H54 (cell line): ENCODE measurements at places on chromosomes 2 and 18.

DNA sequence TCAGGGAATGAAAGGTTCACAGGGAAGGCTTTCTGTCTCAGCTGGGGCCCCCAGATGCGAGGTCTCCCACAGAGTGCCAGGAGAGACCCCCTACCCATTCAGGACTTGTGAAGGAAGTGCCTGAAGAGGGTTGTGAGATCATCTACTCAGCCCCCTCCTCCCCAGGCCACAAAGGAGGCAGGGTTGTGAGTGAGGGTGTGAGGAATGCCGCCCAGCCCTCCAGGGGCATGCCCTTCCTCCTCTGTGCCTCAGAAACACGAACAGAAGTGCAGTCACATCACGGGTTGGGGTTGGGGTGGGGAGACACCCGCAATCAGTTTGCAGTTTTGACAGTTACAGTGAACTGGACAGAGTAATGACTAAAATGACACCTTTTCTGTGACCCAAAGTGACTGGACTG, 5.0 kb downstream of the MAL start:
- DNase-seq, result no peak

- DNase-seq, result no peak
Observed at GRCh38 chr2:229910832-229911412, 10.9 kb downstream of the TRIP12 start.

DNA sequence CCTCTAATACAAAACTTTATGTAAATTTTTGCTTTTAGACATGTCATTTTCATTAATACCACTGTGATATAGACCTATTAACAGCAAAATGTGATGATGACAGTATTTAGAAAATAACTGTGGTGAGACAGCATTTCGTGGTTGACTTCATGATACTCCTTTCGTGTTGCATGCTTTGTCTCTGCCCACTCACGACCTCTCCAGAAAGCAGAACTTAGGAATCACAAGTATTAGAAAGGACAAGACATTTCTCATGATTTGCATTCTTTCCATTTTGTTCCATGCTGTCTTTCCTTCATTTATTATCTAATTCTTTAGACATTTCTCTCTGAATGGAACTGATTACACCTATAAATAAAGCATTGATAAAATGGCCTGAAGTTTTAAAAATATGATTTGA, 85.2 kb upstream of the POU3F3 start:
- no peak for DNase-seq

DNA sequence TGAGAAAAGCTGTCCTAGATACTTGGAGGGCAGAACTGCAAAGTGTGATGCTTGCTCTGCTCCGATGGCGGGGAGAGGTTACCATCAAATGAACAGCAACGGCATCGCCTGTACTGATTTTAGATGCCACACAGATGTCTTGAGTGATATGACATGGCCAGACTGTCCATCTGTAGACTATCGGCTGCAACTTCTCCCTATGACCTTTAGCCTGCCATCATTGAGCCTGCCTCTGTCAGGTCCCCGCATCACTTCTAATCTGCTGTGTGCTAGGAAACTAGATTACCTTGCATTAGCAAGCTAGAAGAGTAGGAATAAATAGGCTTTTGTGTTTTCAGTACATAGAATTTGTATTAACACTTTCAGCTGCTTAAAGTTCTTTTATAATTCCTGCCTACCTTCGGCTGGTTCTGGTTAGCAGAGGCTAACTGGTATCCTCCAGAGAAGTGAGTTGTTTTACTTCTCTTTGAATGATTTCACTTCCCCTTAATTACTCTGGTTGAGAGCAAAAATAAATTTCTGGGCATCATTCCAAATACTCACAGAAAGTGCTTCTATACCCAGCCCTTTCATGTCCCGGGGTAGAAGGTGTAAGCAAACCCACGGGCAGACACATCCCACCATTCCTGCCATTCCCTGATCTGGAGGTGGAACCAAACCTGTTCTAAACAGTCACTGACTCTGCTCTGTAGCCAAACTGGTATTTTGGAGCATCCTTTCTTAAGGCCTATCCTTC, 24.0 kb downstream of the GAREM2 start:
- no peak for DNase-seq

DNA sequence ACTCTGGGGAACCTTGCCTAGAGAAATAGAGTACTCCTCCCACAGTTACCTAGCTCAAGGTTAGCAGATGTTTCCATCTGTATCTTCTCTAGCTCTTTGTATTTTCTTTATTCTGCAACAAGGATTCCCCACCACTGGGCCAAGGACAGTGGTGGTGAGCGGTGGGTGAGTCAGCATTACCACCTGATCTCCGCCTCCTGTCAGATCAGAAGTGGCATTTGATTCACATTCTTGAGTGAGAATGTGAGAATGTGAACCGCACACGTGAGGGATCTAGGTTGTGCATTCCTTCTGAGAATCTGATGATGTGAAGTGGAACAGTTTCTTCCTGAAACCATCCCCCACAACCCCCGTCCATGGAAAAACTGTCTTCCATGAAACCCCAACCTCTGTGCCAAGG, 9.0 kb downstream of the EPB41L3 start:
- DNase-seq, result no peak

DNA sequence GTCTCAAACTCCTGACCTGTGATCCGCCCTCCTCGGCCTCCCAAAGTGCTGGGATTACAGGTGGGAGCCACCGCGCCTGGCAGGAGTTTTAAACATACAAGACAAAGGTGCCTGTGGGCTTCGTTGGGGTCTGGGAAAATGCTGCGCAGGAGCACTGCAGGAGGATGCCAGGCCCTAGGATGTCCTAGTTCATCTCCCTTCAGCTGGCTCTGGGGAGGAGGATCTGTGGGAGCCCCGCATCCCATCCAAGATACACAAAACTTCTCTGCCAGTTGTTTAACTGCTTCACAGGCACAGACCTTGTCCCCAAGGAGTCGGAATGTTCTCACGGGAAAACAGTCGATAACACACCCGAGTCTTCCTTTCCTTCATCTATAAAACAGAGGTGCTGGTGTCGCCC, 89.1 kb downstream of the POLR1A start:
- no peak for DNase-seq

DNA sequence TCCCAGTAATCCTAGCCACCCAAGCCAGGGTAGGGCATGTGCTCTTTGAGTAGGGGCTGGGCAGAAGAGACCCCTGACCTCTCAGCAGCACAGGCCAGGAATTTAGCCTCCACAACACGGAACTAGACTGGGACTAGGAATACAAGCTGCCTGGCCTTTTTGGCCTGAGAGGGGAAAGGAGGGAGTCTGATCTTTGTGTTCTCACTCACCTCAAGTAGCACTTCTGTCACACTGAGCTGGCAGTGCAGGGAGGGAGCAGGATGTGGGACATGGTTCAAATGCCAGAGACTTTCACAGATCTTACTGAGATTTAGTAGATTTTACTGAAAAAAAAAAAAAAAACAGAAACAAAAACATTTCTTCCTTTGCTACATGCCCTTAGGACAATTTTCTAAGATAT, 395.2 kb downstream of the CMPK2 start:
- no peak for DNase-seq

DNA sequence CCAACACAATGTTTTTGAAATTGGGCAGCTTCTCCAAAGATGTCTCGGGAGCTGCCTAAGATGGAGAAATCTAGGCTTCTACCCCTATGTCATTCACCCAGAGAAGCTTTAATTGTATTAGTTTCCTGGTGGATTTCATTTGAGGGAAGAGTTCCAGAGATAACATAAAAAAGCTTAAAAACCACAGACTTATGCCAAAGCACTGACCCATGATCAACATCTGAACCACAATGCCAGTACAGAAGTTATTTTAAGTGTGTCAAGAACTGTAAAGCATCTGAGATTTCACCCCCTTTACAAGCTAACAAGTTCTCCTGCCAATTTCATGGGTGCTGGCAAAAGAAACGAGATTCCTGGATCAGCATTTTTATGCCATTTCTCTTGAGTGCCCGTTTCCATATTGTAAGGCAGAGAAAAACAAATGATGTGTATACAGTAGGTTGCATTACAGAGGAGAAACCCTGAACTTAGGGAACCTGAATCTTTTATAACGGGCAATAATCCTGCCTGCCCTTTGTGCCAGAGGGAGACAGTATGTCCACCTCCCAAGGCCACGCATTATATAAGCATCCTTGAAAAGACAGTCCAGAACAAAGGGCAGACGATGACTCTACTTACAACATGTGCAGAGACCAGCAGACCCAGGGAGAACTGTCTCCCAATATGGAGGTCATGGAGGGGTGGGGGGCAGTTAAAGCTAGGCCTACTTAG, 44.1 kb downstream of the MREG start:
- no peak for DNase-seq

DNA sequence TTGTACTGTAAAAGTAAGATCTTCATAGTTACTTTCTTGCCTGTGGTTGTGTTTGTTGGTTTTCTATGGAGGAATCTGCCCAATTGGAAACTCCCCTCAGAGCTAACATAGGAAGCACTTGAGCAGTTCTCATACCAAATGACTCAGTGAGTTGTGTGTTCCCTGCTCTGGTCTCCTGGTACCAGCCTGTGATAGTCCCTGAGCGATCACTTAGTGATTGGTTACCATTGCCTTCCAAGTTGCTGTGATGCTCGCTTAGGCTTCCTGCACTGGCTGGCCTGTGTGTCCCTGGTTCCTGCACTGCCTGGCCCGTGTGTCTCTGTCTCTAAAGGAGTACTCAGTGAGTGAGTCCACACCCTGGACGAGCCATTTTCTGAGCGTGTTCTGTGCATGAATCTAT, 133.0 kb downstream of the MAP4K4 start:
- DNase-seq, result no peak

DNA sequence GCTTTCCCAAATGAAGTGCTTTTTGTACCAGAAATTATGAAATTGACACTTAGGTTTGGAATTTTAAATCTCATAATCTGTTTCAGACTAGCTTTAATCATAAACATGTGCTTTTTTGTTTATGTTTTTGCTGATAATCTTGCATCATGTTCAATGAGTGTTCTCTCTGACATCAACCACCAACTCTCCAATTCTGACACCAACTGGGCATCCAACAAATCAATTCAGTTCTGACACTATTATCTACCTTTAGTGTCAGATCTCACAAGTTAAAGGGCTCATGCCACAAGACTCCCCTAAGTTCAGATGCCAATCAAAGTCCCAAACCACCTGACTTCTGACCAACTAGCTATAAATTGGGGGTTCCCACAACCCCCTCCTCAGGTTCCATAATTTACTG, 19.6 kb downstream of the PELI1 start:
- DNase-seq, result no peak

- DNase-seq, result no peak
Observed at GRCh38 chr18:706405-706804, 6.0 kb downstream of the ENOSF1 start.

- no peak for DNase-seq
Observed at GRCh38 chr2:67399831-67400489, 2.8 kb downstream of the ETAA1 start.
